ENCODE measurements at places on chromosomes 5 and 9.

DNA sequence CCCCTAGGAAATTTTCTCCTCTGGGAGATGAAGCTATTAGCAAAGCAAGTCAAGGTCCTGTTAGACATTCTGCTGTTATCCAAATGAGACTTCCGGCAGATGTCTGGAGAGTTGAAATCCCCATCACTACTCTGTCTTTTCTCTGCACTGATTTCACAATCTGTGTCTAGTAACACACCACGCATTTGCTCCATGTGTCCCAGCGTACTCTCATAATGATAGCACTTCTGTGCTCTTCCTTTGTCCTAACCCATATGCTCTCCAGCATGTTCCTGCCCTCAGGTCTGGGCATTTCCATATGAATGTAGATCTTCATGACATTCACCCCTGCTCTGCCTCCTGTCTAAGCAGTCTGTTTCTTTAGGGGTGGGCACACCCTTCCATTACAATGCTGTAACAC lies 1949.0 kb upstream of the WWC1 start:
- no peak for DNase-seq

DNA sequence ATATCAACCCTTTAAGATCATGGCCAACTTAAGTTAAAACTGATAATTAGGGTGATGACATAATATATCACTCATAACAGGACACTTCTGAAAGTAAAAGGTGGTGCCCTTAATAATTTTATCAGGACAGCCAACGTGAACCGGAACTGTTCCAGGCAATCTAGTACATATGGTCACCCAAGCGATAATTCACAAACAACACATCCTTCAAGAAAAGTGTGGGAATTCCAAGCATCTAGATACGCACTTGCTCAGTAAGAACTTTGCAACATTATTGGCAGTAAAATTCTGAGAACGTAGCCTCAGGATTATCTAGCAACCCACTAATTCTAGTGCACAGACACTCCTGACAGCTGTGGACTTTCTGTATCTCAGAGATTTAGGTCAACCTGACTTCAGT lies 85.7 kb downstream of the ALDH7A1 start:
- DNase-seq: no peak

- DNase-seq: no peak
Observed at GRCh38 chr9:134607971-134608370, 33.6 kb upstream of the COL5A1 start.

DNA sequence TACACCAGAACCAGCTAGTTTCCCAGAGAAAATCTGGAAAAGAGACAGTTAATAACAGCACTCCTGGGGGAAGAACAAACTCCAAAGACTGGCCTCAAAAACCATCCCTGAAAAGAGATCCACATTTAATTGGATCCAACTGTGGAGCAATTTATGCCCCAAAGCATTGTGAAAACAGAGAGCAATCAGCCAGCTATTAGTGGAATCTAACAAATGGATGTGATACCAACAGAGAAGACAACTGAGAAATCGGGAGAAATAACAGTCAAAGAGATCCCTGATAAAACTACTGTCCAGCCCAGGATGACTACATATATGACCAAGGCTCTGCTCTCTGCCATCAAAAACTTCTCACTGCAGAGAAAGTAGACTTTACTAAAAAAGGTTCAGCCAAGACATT lies 40.5 kb upstream of the TRIO start:
- DNase-seq: no peak

- no peak for DNase-seq
Observed at GRCh38 chr5:76763136-76763535, 47.2 kb downstream of the F2R start.

DNA sequence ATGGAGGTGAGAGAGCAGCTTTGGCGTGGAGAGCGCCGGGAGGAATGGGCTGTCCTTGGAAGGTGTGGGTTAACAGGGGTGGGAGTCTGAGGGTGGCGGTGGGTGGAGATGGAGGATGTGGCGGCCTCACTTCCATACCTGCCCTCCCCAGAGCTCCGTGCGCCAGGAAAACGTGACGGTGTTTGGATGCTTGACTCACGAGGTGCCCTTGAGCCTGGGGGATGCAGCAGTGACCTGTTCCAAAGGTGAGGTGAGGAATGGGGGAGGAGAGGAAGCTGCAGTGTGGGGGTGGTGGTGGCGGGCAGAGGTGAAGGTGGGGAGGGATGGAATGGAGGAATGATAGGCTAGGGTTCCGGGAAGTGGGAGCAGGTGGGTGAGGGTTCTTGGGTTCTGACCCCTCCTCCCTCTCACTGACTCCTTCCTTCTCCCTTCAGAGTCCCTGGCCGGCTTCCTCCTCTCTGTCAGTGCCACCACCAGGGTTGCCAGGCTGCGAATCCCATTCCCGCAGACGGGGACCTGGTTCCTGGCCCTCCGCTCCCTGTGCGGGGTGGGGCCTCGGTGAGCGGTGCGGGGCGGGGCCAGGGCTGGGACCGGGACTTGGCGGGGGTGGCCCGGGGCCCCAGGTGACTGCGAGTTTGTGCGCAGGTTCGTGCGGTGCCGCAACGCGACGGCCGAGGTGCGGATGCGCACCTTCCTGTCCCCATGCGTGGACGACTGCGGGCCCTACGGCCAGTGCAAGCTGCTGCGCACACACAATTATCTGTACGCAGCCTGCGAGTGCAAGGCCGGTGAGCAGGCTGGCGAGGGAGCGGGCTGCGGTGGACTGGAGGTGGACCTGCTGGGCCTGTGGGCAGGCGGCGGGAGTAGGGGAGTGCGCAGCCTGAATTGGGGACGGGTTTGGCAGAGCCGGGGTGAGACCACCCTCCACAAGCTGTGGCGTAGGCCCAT lies 17.1 kb downstream of the TMEM8B start:
- no peak for DNase-seq

- no peak for DNase-seq
Observed at GRCh38 chr5:164966611-164967010, 1461.2 kb downstream of the MAT2B start.

GRCh38 chr5:139708434-139708861 lies 60.3 kb downstream of the CXXC5 start:
- no peak for DNase-seq

DNA sequence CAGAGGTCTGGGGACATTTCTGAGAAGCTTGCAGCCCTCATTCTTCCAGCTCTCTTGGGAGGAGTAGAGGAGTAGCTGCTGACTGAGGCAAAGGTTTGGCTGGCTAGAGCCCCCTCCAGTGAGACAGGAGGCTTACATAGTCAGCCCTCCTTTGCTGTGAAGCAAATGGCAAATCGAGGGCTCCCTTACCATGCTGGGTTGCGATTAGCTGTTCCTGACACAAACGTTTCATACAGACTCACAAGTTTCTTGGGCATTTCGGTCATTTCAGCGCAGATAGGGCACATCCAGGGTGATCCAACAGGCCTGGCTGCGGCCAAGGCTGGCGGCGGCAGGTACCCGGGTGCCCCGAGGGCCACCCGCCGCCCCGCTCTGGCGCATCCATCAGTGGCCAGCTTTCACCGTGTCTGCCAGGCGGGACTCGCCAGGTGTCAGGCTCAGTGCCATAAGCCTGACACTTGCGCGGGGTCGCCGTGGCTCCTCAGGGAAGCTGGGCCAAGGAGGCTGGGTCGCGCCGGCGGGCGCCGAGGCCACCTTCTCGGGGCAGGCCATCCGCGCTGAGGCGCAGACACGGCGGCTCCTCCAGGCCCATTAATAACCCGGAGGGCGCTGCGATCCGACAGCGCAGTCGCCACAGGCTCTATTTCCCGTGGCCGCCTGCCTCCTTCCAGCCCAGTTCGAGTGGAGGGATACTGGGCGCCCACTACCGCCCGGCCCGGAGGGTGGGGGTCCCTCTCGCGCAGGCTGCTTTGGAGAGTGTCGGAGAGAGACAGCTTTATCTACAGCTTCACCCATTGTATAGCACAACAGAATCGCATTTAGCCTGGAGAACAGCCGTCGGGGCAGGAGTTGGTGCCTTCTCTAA lies 9.1 kb downstream of the PRDM6 start:
- DNase-seq: no peak

DNA sequence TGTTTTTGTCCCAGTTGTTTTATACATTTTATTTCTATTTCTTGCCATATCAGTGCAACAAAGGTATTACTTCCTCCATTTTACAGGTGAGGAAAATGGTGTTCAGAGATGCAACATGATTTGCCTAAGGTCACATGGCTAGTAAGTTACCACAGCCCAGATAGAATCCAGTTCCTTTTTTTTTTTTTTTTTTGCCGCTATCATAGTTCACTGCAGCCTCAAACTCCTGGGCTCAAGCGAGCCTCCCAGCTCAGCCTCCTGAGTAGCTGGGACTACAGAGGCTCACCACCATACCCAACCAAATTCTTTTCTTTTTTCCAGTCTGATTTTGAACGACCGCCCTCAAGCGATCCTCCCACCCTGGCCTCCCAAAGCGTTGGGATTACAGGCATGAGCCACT lies 480 bp upstream of the CCDC69 start:
- no peak for DNase-seq

Data from GM18507 (cell line).